ENCODE measurements at places on chromosomes 6 and 20.

DNA sequence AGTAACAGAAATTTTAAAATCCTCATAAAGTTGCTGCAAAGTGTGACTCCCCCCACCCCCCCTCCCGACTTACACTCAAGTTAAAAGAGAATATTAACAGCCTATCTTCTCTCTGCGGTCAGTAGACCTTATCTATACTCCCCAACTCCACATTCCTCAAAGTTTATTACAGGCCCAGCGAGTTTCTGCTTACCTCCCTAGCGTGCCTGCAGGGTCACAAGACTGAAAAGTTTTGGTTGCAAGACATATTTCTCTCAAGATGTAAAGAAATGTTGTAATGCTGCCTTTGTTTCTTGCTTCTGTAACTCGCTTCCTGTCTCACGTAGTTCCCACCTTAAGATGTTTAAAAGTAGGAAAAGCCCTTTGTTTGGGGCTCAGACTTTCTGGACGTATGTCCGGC, 699.6 kb downstream of the PHF3 start:
- H3K27ac ChIP-seq, result no peak overlapping the region
- no peaks in the 10 kb centered on the region for H3K4me1 ChIP-seq
- H3K4me3 ChIP-seq, result no peak overlapping the region

DNA sequence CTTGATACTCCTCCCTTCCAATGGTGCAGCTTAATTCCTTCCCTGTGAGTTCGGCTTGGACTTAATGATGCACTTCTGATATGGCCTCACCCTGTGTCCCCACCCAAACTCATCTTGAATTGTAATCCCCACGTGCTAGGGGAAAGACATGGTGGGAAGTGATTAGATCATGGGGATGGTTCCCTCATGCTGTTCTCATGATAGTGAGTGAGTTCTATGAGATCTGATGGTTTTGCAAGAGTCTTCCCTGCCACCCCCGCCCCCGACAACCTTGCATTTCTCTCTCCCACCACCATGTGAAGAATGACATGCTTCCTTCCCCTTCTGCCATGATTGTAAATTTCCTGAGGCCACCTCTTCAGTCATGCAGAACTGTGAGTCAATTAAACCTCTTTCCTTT, 50.3 kb upstream of the HLA-G start:
- no peaks in the 10 kb centered on the region for H3K4me1 ChIP-seq
- H3K27ac ChIP-seq, result no peak overlapping the region
- no peaks in the 10 kb centered on the region for H3K27me3 ChIP-seq
- no peak for DNase-seq

- H3K27me3 ChIP-seq, result no peaks in the 10 kb centered on the region
- no peak overlapping the region for H3K4me3 ChIP-seq
- DNase-seq, result no peak
- H3K36me3 ChIP-seq, result no peaks in the 10 kb centered on the region
- no peak overlapping the region for H3K27ac ChIP-seq
- no peaks in the 10 kb centered on the region for H3K4me1 ChIP-seq
Measured at GRCh38 chr6:137900815-137901214, 33.8 kb downstream of the TNFAIP3 start.

DNA sequence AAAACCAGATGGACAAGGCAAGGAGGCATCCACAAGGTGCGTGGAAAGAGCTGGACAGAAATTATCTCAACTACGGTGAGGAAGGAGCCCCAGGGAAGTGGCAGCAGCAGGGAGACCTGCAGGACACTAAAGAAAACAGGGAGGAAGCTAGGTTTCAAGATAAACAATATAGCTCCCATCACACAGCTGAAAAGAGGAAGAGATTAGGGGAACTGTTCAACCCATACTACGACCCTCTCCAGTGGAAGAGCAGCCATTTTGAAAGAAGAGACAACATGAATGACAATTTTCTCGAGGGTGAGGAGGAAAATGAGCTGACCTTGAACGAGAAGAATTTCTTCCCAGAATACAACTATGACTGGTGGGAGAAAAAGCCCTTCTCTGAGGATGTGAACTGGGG, 26.8 kb downstream of the TRMT6 start:
- no peak for DNase-seq
- H3K4me1 ChIP-seq, result peaks cover 9% of the 10 kb centered on the region
- H3K27ac ChIP-seq, result no peak overlapping the region

DNA sequence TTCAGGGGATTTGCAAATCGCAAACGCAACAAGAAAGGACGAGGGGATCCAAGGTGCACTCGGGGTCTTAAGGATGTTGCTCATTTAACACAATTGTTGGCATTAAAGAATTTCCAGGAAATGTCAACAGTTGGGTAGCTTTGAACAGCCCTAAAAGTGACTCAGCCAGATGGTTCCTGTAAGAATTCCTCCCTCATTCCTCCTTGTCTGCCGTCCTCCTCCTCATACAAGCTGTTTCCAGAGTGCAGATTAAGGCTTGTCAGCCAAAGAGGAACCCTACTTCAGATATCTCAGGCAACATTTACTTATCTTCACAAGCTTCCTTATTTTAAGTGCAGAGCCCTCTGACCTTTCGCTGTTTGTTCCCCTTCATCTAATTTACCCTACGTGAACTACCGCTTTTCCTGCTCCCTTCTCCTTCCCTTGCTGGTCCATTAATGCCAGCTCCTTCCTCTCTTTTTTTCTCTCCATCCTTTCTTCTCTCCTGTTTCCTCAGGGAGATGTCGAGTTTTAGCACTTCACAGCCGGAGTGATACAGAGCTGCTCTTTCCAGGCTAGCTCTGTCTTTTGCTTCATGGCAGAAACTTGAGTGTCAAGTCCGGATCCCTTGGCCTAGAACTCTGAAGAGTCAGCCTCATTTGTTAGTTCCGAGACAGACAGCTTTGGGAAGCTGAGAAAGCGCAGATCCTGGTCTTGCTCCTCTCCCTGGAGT, 26.1 kb upstream of the TBC1D7 start:
- no peaks in the 10 kb centered on the region for H3K27me3 ChIP-seq
- no peak overlapping the region for H3K4me3 ChIP-seq
- no peak overlapping the region for H3K27ac ChIP-seq

GRCh38 chr6:108288742-108289141, 6.1 kb upstream of the AFG1L start:
- DNase-seq, result no peak
- H3K27ac ChIP-seq, result no peak overlapping the region
- H3K4me3 ChIP-seq, result no peak overlapping the region
- H3K4me1 ChIP-seq, result no peaks in the 10 kb centered on the region

GRCh38 chr6:159084493-159085091, 39.8 kb upstream of the TAGAP start:
- DNase-seq, result no peak
- no peaks in the 10 kb centered on the region for H3K36me3 ChIP-seq
- no peaks in the 10 kb centered on the region for H3K4me1 ChIP-seq
- H3K27me3 ChIP-seq, result no peaks in the 10 kb centered on the region
- H3K27ac ChIP-seq, result no peak overlapping the region

- peak overlapping the region; percentile 59 for H3K4me3 ChIP-seq
- H3K27ac ChIP-seq, result no peak overlapping the region
- peaks cover 3% of the 10 kb centered on the region for H3K4me1 ChIP-seq
- H3K36me3 ChIP-seq, result peaks cover 2% of the 10 kb centered on the region
- no peak for DNase-seq
- H3K27me3 ChIP-seq, result no peaks in the 10 kb centered on the region
Measured at GRCh38 chr6:2124260-2124709, 121.1 kb downstream of the GMDS start.

DNA sequence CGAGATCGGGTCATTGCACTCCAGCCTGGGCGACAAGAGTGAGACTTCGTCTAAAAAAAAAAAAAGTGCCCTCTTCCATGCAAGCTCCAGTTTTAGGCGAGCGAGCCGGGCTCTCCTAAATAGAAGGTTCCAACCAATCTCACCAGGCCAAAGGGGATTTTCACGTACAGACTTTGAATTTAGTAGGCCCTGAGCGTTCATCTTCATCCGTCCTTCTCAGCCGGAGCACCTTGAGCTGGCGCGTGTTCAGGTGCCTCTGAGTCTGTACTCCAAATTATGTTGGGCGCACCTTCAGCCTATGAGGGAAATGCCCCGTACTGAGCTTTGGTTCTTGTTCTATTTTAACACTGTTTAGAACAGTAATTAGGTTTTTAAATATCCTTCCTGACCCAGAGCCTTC, 817 bp upstream of the TAP2 start:
- H3K27me3 ChIP-seq, result no peaks in the 10 kb centered on the region
- no peak for DNase-seq
- H3K36me3 ChIP-seq, result no peaks in the 10 kb centered on the region
- H3K4me1 ChIP-seq, result peaks cover 6% of the 10 kb centered on the region
- H3K27ac ChIP-seq, result no peak overlapping the region
- no peak overlapping the region for H3K4me3 ChIP-seq

- no peaks in the 10 kb centered on the region for H3K36me3 ChIP-seq
- H3K4me3 ChIP-seq, result no peak overlapping the region
- no peak overlapping the region for H3K27ac ChIP-seq
- peaks cover 3% of the 10 kb centered on the region for H3K27me3 ChIP-seq
- no peaks in the 10 kb centered on the region for H3K4me1 ChIP-seq
- no peak for DNase-seq
Measured at GRCh38 chr20:40961686-40962640, 66.7 kb upstream of the TOP1 start.

- H3K27ac ChIP-seq, result no peak overlapping the region
- no peaks in the 10 kb centered on the region for H3K36me3 ChIP-seq
- no peaks in the 10 kb centered on the region for H3K27me3 ChIP-seq
- peaks cover 9% of the 10 kb centered on the region for H3K4me1 ChIP-seq
- peak; percentile 46 for DNase-seq
- H3K4me3 ChIP-seq, result peak overlapping the region; percentile 14
Measured at GRCh38 chr6:136526196-136526930, 23.9 kb downstream of the MAP7 start.

DNA sequence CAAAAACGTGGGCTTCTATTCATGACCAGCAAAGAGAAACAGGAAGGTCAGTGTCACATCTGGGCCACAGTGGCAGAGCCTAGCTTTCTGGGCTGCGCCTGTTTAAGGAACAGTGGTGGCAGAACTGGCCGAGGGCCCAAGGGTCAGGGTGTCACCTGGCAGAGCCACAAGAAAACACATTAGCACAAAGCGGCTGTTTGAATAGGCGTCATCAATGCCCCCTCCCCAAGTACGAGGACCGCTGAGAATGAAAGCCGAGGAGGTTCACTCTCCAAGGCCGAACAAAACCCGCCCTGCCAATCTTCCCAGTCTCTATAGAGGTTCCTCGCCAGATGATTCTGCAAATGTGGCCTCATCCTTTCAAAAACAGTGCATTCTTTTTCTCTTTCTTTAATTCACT, 125.2 kb upstream of the TRAF3IP2 start:
- H3K27me3 ChIP-seq, result no peaks in the 10 kb centered on the region
- peaks cover 41% of the 10 kb centered on the region for H3K36me3 ChIP-seq
- H3K27ac ChIP-seq, result peak overlapping the region; percentile 92
- peaks cover 43% of the 10 kb centered on the region for H3K4me1 ChIP-seq
- DNase-seq, result peak; percentile 50

GRCh38 chr20:40276301-40276700, 412.7 kb downstream of the MAFB start:
- H3K27me3 ChIP-seq, result no peaks in the 10 kb centered on the region
- DNase-seq, result no peak
- H3K4me1 ChIP-seq, result no peaks in the 10 kb centered on the region
- H3K27ac ChIP-seq, result no peak overlapping the region

DNA sequence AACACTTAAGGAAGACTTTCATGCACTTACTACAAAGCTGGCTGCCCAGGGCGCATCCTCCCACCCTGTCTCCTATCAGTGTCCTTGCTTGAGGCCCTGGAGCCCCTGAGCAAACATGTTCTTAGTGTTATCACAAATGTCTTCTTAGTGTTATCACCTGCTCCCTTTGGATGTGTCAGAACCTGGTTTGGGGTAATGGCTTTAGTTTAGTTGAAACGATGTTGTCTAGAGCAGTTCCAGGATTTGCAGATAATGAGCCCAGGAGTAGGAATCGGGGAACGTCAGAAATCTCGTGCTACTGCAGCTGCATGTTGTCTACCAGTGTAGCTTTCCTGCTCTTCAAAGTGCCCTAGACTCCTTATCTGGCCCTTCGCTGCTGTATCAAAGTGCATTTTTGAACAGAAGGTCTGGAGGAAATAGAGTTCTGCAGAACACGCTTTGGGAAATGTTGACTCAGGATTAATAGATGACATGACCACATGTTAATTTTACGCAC, 69.6 kb downstream of the PHACTR2 start:
- no peak overlapping the region for H3K4me3 ChIP-seq
- H3K27me3 ChIP-seq, result no peaks in the 10 kb centered on the region
- H3K27ac ChIP-seq, result no peak overlapping the region
- H3K4me1 ChIP-seq, result peaks cover 21% of the 10 kb centered on the region

DNA sequence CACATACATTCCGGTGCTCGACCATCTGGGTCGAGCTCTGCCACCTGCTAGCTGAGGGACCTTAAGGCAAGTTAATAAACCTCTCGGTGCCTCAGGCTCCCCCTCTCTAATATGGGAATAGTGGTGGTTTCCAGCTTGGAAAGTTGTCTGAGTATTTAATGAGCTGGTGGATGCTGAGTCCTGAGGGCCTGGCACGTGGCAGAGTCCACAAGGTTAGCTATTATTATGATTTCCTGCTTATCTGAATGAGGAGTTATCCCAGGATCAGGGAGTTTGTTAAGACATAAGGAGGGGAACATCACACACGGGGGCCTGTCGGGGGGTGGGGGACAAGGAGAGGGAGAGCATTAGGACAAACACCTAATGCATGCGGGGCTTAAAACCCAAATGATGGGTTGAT, 80.1 kb upstream of the SLC22A23 start:
- H3K27me3 ChIP-seq, result no peaks in the 10 kb centered on the region
- H3K36me3 ChIP-seq, result no peaks in the 10 kb centered on the region
- no peak overlapping the region for H3K27ac ChIP-seq
- no peak for DNase-seq

DNA sequence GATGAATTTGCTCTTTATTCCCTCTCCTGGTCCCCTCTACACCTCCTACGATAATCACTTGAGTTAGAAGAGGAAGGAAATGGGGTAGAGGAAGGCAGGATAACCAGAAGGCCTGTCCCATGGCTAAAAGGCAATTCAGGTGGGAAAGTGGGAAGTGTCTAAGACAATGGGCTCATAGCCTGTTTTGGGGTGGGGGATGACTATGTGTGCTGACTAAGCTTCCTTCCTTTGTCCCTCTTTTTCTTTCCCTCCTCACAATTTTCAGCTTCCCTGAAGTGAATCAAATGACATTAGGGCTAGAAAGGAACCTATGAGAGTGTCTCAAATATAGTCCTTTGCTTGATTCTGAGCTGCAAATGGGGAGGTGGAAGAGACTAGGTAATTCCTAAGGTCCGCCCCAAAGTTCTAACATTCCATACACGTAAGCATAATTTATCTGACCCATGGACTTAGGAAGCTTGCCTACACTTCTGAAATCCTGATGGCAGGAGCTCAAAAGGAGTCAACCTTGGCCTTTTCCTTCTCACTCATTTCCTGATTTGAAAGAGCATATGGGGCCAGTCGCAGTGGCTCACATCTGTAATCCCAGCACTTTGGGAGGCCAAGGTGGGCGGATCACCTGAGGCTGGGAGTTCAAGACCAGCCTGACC, 24.3 kb downstream of the EDEM2 start:
- no peaks in the 10 kb centered on the region for H3K27me3 ChIP-seq
- no peak overlapping the region for H3K27ac ChIP-seq
- H3K4me1 ChIP-seq, result no peaks in the 10 kb centered on the region
- no peak overlapping the region for H3K4me3 ChIP-seq
- H3K36me3 ChIP-seq, result peaks cover 39% of the 10 kb centered on the region
- DNase-seq, result no peak
